ENCODE measurements at places on chromosomes 5 and 9.
A peak's percentile ranks its signal among the peaks of the same experiment; 100 is the strongest.

DNA sequence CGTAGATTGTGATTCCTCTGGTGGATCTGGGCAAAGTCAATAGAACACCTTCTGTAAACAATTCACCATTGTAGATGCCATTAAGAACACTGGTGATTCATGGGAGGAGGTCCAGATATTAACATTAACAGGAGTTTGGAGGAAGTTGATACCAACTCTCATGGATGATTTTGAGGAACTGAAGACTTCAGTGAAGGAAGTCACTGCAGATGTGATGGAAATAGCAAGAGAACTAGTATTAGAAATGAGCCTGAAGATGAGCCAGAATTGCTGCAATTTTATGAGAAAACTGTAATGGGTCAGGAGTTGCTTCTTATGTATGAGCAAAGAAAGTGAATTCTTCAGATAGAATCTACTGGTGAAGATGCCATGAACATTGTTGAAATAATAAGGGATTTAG is 26.9 kb downstream of the TCERG1 start:
- DNase-seq, result no peak

DNA sequence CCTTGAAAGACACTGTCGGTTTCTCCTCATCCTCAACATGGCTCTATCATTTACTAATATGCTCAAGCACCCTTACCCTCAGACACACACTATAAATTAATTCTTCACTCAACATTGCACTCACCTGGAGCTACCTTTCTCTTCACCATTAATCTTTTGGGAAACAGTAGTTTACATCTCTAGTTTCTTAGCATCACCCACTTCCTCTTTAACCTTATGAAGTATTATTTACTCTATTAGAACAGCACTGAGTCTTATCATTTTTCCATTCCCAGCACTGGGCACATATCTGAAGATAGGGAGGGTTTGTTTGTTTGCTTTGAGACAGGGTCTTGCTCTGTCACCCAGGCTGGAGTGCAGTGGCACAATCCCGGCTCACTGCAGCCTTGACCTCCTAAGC is 213.5 kb downstream of the SMARCA2 start:
- DNase-seq, result no peak

- DNase-seq, result peak; percentile 22
These were observed 18.0 kb upstream of the FBP2 start for GRCh38 chr9:94611638-94612068.

DNA sequence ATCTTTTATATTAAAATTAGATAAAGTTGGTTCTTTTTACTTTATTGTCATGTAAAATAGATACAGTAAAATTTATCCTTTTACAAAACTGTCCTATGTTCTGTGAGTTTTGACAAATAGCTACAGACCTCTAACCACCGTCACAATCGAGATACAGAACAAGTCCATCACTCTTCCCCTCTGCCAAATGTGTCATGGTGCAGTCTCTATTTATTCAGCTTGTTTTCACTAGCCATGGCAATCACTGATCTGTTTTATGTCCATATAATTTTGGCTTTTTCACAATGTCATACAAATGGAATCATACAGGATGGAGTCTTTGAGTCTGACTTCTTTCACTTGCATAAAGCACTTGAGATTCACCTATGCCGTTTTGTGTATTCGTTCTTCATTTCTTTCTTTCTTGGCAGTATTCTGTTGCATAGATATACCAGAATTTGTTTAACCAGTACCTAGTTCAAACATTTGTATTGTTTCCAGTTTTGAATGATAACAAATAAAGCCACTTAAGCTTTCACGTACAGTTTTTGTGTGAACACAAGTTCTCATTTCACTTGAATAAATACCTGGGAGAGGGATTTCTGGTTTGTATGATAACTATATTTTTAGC is 273.2 kb upstream of the MPDZ start:
- no peak for DNase-seq

GRCh38 chr9:128893354-128893753 is 11.4 kb downstream of the LRRC8A start:
- DNase-seq, result no peak

GRCh38 chr5:115843444-115844130 is 1.9 kb downstream of the AP3S1 start:
- DNase-seq, result no peak

- no peak for DNase-seq
These were observed 307.3 kb downstream of the PIK3R1 start for GRCh38 chr5:68522863-68523262.

DNA sequence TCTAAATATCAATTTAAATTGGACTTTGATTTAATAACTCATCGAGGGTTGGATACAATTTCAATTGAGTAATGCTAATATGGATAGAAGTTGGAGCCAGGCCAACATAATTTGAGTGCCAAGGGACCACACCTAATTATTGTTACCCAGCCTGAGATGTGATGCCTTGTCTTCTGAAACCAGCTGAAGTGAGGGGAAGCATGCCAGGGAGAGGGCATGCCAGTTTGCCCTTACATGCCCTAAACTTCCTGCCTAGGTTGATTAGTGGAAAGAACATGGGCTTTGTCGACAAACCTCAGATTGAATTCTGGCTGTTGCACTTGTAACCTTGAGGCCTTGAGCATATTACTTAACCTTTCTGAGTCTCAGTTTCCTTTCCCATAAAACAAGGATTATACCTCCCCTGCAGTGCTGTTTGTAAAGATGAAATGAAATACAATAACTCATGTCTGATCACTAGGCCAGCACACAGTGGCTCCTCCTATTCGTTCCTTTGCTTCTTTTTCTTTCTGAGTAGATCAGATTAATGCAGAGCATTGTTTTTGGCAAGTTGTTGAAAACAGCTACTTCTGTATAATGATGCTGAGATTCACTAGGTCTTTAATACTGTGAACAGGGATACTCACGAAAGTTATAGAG is 412.8 kb downstream of the TLE4 start:
- no peak for DNase-seq

- DNase-seq, result no peak
These were observed 237.5 kb upstream of the ADRA1B start for GRCh38 chr5:159678657-159679392.

GRCh38 chr5:76851728-76852369 is 2.0 kb downstream of the S100Z start:
- DNase-seq, result no peak

GRCh38 chr5:137847687-137848086 is 20.0 kb upstream of the MYOT start:
- no peak for DNase-seq

- DNase-seq, result peak; percentile 30
These were observed 115.3 kb downstream of the TLE4 start for GRCh38 chr9:79687131-79687447.

- no peak for DNase-seq
These were observed 62.2 kb downstream of the ACTL7B start for GRCh38 chr9:108793573-108793972.

DNA sequence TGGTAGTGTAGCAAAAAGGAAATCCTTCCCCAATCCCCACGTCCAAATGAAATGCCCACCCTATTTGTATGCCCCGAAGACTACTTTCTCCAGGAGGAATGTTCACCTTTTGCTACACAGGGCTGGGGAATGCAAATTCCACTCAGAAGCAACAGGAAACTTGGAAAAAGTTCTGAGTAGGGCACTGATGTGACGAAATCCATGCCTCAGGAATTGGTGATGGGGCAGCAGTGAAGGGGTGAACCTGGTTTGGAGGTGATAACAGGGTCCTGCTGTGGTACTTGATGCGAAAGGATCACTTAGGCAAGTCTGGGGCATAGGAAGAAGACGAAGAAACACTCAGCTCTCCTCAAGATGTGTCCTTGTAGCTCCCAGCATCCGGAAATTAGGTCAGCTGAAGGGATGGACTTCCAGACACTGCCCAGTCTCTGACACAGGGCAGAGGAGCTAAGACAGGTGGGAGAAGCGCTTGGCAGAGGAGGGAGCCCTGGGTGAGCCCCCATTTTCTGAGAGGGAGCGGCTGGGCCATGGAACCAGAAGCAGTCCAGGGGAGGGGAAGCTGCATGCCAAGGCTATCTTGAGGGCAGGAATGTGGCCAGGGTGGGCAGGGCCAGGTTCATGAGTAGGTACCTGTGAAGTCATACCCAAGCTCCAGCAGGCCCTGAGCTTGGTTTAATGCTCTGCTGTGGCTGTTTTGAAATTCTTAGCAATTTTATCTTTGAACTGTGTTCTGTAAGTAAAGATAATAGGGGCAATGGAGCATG is 22.2 kb upstream of the MVB12B start:
- DNase-seq, result no peak

GRCh38 chr9:114300153-114300845 is 22.6 kb upstream of the ORM1 start:
- DNase-seq, result no peak

- no peak for DNase-seq
These were observed 123.0 kb upstream of the GRIA1 start for GRCh38 chr5:153367466-153367865.

DNA sequence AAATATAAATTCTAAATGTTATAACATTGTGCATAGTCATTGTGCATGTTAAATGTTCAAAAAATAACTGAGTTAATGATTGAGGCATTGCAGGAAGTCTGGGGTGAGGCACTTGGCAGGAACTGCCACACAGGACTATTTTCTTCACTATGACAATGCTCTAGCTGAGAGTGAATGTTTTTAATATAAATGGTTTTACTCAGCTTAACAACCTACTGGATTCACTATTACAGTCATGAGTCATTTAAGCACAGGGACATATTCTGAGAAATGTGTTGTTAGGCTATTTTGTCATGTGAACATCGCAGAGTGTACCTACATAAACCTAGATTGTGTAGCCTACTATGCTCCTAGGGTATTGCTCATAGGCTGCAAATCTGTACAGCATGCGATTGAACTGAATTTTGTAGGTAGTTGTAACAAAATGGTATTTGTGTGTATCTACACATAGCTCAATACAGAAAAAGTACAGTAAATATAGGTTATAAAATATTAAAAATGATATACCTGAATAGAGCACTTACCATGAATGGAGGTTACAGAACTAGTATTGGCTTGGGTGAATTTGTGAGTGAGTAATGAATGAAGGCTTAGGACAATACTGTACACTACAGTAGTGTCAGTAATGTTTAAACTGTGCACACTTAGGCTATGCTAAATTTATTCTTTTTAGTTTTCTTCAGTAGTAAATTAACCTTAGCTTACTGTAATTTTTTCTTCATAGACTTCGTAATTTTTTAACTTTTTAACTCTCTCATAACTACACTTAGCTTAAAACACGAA is 346.1 kb upstream of the PTGER4 start:
- DNase-seq, result peak; percentile 93

- DNase-seq, result no peak
These were observed 24.9 kb upstream of the ZSWIM6 start for GRCh38 chr5:61307191-61307590.

DNA sequence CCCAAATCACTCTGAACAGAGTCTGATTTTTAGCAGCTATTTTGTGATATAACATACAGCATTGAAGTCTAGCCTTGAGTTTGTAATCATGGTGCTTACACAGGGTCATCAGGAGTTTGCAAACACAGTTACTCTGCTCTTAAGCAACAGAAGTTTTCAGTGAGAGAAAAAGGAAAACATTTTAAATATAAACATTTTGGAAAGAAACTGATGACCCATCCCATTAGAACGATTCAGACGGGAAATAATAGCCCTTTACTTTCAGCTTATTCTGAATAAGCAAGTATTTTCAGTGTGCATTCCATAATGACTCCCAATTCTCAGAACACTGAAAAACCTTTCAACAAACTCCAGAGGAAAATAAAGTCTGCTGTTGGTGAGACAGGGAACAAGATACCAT is 46.7 kb upstream of the TMC1 start:
- DNase-seq, result no peak

- peak; percentile 55 for DNase-seq
These were observed 27.9 kb upstream of the MGAT1 start for GRCh38 chr5:180830253-180831138.

- DNase-seq, result peak; percentile 4
These were observed 144.6 kb downstream of the CACNA1B start for GRCh38 chr9:138022121-138022741.
